NCI-H2081 (cell line): ENCODE measurements at places on chromosomes 2 and 18.

DNA sequence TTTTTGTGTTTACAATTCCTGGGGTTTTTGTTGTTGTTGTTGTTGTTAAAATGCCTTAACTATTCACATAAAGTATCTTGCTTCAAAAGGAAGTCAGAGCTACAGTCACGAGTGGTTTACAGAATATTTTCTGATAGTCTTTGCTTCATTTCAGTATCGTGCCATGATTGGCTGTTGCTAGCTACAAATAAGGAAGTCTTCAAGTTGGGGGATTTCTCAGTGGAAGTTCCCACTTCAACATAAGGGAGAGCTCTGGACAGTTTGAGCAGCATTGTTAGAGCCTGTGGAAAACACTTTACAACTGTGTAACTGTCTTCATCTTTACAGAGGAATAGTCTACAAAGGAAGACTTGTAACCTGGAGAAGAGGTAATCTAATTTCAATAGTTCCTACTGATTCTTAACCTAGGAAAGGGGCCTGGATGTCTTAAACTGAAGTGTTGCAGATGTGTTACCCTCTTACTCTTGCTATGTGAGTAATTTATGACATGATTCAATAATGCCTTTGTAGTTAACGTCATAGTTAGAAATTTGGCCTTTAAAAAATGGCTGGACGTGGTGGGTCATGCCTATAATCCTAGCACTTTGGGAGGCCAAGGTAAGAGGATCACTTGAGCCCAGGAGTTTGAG lies 23.4 kb upstream of the TANK start:
- no peak for DNase-seq

DNA sequence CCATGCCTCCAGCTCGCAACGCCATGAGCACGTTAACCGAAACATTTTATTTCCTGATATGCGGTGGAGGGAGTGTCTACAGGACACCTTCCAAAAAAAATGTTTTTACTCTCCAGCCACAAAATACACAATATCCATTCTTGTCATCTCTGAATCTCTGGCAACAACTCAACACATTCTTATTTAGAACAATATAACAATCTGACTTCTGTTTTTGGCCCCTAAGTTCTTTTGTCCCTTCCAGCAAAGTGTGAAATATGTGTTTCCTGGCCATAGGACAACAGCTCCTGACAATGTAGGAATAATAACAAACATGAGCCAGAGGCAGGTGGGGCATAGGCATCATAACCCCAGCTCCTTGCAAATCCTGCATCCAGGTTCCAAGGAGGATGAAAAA lies 163.0 kb downstream of the DDX1 start:
- DNase-seq, result no peak

DNA sequence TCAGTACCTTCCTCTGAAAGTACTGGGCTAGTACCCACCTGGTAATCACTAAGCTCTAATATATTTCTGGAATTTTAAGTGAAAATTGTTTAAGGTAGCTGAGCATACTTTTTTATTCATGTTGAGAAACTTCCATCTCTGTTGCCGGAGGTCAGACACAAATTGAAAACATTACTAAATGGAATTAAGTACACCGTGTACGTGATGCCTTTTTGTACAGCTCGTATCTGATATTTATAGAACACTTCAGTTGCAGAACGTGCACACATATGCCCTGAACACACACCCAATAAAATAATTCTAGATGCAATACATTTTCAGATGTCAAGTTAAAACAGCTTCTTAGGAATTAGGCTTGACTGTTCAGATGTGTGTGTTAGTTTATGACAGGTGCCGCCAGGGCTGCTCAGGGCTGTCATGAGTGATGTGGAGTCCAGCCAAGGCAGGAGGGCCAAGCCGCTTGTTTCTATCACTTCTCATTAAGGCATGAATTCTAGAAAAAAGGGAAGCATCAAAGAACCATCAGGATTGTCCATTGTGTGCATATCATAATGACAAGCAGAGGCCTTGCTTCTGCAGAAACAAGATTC lies 80.9 kb upstream of the FOSL2 start:
- DNase-seq, result no peak

GRCh38 chr18:11823545-11823944 lies 27.7 kb upstream of the CHMP1B start:
- no peak for DNase-seq

- DNase-seq, result no peak
These were observed 224.5 kb downstream of the SP3 start for GRCh38 chr2:173740639-173741038.

DNA sequence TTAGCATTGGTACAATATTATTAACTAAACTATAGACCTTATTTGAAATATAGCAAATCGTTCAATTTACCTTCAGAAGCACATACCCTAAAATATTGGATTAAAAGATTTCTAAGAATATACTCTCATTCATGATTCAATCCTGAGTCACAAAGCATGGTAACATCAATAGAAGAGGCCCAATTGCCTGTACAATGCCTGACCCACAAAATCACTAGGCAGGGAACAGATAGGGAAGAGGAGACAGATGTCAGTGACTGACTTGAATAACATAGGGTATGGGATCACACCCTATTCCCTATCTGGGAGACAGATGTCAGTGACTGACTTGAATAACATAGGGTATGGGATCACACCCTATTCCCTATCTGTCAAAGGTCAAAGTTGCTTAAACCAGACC lies 611.6 kb upstream of the VRK2 start:
- no peak for DNase-seq

DNA sequence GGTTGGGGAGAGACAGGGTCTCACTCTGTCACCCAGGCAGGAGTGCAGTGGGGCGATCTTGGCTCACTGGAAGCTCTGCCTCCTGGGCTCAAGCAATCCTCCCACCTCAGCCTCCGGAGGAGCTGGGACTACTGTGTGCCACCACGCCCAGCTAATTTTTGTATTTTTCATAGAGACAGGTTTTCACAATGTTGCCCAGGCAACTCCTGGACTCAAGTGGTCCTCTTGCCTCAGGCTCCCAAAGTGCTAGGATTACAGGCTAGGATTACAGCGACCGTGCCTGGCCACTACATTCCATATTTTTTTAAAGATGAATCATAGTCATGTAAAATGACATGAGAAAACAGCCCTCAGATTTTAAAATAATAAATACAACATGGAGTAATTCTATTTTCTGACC lies 32.3 kb downstream of the CWC22 start:
- DNase-seq, result no peak

DNA sequence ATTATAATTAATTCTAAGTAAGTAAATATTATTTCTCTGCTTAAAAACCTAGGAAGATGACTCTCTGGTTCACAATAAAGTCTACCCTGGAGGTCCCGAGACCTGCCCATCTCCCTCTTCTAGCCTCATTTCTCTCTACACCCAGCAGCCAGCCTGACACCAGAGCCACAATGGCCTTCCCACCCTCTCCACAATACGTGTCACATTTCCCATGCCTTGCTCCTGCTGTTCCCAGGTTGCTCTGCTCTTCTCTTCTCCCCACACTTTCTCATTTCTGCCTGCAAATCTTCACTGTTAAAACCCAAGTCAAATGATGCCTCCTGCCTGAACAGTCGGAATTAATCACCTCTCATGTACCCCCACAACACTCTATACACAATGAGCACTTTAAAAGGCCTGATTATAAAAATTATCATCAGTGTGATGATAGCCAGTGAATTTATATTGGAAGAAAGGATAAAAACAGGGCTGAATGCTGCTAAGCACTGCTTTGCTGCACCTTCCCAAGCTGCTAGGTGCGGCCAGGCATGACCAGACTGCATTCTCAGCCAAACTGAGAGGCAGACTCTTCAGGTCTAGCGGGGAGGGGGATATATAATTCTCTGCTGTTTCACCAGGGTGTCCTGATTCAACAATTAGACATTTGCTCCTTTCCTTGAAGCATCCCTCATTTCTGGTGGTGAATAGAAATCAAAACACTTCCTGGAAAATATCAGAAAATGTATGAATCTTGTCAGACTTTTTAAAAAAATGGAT lies 160.6 kb downstream of the DTNA start:
- no peak for DNase-seq

- no peak for DNase-seq
These were observed 7.0 kb downstream of the SLC35F6 start for GRCh38 chr2:26770986-26771586.

GRCh38 chr18:10057401-10057893 lies 143.6 kb downstream of the VAPA start:
- no peak for DNase-seq

DNA sequence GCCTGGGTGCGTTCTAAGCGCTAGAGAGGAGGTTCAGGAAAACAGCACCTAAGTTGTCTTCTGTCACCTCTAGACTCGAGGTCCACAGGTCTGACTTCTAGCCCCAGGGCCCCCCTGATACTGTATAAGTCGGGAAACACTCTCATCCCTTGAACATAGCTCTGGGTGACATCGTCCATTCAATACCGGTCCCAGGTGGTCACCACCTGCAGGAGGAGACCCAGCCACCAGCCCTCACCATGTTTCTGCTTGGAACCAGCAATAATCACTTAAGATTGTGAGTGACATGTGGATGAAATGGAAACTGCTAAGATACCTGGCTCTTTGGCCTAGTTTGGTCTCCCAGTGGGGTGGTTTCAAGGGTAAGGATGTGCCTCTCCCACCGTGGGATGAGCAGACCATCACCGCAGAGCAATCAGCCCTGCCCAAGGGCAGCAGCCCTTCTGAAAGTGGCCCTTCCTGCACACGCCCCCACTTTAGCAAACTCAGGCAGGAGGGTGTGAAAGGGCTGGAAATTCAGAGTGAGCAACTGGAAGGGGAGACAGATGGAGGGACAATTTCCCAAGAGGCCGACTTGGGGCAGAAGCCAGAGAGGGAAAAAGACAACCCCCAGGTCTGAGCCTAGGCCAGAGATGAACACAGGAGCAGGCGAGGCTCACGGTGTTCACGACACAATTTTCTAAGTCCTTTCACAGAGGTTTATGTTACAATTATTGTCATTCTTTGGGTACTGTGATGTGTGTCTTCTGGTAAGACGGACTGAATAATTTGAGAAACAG lies 95.2 kb downstream of the ZNF516 start:
- DNase-seq, result no peak

- DNase-seq, result no peak
These were observed 28.6 kb downstream of the MDH1 start for GRCh38 chr2:63617366-63617765.

DNA sequence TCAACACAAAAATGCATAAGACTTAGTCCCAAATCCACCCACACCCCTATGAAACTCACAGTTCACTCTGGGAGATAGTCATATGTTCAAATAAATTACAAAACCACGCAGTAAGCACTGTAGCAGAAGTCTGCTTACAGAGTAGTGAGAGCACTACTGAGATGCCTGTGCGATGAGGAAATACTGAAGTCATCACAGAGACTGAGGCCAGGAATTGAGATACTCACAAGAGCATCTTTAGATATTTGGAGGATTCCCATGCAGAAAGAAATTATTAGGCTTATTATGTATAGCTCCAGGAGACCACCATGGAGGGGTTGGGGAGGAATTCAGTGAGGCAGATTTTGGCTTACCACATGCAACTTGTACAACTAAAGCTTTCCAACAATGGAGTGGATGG lies 82.3 kb downstream of the ANTXR1 start:
- no peak for DNase-seq

- no peak for DNase-seq
These were observed 6.6 kb upstream of the KANSL1L start for GRCh38 chr2:210177769-210178168.

DNA sequence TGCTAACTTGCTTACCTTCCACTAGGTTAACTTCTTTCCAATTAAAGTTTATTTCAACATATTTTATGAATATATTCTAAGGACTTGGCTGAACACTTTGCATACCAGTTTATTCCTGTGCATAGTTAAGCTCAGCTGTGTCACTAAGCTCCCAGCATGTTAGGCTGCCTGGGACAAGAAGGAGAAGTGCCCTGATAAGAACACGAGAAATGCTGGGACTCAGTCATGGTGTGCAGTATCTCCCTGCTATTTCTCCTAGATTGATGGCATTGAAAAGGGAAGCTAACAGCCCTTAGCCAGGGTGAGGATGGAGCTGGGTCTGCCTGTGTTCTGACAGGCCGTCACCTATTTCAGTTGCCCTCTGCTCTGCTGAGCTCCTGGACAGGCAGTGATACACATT lies 164.3 kb downstream of the TRABD2A start:
- DNase-seq, result no peak

DNA sequence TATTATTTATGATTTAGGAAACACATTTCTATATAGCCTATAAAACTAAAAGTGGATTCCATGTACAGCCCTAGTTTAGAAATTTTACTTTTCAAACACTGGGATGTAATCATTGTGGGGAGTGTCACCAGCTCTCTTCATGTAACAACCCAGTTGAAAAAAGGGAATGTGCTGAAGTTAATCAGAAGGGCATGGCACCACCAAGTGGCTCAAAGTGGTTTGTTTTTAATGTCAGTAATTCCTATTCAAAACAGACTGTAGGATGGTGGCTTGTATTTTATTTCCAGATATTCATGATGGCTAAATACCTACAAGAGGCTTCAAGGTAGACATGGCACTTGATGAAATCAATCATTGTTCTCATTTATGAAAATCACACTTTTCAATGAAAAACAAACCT lies 58.1 kb upstream of the TMEM182 start:
- DNase-seq, result no peak

DNA sequence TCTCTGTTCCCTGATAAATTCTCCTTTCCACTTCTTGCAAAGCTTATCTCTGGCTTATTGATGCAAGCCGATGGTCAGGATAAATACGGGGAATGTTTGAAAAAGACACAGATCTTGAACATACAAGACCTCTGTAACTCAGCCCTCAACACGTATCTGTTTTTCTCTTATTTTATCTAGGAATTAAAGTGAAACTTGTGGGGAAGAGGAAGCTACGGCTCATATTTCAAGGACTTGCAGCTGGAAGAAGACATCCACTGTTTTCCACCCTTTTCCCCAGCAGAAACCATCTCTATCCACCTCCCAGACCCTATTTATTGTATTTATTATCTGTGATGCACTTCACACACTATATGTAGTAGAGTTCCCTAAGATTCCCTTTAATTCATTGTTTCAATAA lies 98.4 kb upstream of the TANK start:
- no peak for DNase-seq

DNA sequence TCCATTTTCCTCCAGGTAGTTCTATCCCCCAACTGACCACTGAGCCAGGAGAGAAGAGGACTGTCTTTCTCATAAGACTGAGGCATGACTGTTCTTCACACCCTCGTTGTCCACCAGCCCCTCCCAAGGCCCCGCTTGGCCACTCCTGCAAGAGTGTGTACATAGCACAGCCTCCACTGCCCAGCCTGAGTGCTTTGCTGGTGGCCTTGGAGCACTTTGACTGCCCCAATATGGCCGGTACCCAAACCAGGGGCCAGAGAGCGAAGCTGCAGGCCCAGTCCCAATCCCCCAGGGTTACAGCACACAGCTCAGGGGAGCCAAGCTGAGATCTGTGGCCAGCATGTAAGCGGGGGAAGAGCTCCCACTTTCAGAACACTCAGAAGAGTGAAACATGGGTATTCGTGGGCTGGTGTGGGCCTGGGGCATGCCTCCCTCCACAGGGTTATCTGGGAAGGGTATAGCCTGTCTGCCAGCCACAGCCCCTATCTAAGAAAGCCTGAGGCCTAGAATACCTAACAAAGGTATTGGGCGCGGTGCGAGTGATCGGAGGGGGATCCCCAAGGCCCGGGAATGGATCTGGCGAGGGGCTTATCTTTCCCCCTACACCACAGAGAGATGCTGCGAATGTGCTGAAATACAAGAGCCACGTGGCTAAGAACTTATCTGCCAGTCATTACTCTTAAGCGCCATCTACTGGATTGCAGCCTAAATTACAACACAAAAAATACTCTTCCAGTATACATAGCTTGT lies 163.8 kb downstream of the WDPCP start:
- DNase-seq, result peak; percentile 19

GRCh38 chr2:120558847-120559246 lies 176.8 kb upstream of the GLI2 start:
- no peak for DNase-seq

GRCh38 chr18:48841381-48842258 lies 109.1 kb downstream of the SMAD7 start:
- DNase-seq, result no peak

GRCh38 chr2:172273910-172274571 lies 153.3 kb upstream of the ITGA6 start:
- DNase-seq, result no peak
